Hepatic stellate cell (primary cell): ENCODE measurements at places on chromosomes 3 and 15.

GRCh38 chr15:40279437-40280141 is 3.3 kb downstream of the ANKRD63 start:
- DNase-seq, result peak; percentile 83

- DNase-seq, result no peak
Observed at GRCh38 chr3:155007729-155008128, 72.4 kb upstream of the MME start.

- DNase-seq, result no peak
Observed at GRCh38 chr15:93300796-93301195, 211.8 kb upstream of the RGMA start.

DNA sequence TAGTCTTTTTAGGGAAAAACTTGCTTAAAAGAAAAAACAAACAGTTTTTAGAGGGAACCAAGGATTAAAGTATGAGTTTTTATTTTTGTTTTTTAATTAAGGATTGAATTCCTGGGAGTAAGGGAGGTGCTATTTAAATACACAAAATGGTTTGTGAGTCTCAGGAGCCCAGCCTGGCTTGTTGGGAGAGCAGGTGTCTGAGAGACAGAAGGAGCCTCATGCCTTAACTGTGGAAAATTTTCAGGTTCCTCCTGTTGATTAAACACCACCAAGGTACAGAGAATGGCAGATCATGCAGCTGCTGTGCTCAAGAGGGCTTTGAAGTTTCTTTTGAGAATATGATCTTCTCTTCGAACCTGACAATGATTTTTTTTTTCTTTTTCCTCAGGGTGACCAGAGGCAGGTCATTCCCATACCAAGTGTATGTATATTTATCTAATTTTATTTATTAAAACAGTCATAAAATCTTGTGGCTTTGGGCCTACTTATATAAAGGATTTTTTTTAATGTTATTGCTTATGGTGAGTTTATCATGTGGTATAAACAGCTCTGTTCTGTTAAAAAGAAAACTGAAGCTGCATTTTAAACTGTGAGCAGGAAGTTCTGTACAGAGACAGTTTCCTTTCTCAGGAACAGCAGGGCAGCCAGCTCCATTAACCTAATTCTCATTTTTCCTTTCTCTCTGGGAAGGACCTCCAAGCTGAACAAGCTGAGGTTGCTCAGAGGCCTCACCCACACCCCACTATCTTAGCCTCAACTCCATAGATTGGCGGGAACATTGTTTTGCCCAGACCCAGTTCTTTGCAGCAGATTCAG is 33.7 kb upstream of the VILL start:
- no peak for DNase-seq

DNA sequence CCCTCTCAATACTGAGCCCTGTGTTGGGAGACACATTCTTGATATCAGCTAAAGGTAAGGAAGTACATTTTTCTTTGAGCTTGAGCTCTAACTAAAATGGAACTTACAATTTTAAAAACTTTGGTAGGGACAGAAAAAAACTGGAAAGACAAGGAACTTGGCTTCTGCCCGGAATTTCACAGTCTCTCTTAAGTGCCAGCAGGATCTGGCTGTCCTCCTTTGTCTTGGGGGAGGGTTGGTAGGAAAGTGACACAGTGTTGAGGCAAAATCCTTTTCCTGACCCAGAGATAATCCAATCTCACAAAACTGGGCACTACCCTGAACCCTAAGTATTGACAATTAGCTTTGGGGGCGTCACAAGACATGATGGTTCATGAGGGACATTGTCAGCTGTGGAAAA is 45.3 kb downstream of the ZPLD1 start:
- DNase-seq, result no peak

DNA sequence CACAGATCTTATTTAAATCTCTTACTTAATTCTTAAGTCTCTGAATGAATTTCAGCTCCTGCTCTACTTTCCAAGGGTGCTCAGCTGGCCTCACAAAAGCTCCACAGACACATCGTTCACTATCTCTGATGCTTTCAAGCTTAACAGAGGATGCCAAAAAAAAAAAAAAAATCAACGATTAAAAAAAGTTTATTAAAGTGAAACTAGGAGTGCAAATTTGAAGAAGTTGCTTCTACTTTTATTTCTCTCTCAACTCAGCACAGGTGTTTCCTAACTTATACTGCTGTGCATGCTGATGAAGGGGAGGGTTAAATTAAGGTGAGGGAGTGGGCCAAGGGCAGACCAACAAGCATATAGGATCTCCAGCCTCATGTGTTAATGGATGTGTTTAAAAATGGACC is 157.2 kb downstream of the TIGIT start:
- DNase-seq, result no peak

GRCh38 chr3:134419214-134419959 is 45.1 kb upstream of the AMOTL2 start:
- no peak for DNase-seq

DNA sequence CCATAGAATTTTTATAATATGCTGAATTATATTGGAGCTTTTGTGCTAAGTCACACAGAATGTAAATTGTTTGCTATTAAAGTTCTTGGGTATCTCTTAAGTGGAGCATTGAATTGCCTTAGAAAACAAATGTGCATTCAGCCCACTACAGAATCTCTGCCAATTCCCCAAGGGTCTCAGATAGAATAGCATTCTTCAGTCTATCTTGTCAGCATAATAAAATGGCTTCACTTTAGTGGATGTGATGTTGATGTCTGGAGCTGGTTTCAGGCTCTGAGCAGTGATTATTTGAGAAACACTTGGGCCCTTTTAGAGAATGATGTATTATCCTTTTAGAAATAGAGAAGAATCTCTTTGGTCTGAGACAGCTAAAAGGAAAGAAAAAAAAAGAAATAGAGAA is 45.2 kb downstream of the LRCH3 start:
- no peak for DNase-seq

DNA sequence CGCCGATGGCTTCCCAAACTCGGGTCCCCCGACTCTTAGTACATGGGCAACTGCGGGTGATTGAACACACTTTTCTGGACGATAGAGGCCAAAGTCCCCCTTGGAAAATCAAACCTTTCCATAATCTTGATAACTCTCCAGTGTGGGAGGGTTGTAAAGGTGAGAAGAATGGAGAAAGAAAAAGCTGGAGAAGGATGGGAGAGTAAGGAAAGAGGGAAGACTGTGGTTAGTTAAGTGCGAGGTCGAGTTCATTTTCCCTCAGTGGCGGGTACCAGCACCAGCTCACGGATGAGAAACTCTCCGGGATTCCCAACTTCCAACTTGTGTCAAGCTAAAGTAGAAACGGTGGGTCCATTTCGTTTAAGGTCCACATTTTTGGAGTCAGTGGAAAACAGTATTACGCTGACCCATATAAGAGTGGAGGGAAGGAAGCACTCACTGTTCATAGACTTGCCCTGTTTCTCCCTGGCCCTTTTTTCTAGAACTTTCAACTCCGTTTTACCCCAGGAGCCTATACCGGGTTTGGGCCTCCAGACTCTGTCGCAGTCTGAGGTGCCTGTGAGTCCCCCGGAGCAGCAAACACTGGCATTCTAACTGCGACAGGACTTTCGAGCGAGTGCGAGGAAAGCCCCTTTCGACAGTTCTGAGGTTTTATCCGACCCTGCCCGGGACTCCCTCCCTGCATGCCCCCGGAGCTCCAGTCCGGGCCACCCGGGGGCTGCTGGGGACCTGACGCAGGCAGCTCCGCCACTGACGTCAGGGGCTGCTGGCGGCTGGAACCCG is 14.8 kb downstream of the ZIC1 start:
- no peak for DNase-seq

GRCh38 chr3:102106416-102107097 is 257.2 kb downstream of the NFKBIZ start:
- DNase-seq, result no peak

DNA sequence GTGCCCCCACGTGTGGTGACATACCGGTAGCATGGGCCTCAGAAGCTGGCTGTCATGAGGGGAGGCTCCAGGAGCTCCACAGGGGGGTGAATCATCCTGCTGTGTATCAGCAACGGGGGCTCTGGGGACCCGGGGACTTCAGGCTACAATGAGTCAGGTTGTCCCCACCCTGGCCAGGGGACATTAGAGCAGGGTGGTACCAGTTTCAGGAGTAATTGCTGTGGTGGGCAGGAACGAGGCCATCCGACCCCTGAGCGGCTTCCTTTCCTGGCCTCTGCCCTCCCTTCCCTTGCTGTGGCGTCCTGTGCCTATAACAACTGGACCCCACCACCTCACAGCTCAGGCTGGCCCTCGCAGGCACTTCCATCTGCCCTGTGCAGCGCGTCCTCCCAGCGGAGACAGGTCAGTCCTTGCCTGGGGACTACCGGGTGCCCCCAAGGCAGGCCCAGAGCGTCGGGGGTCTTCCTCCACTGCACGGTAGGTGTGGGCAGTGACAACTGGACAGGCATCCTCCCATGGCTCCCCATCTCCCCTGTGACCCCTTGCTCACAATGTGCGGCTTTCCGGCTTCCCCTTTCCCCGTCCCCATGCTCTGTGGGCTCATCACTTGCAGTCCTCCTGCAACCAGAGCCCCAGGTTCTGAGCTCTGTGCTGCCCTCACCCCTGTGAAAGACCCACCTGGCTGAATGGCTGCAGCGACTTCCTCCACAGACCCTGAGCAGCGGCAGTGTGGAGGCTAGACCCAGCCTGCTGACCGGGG is 57.0 kb downstream of the KLF15 start:
- DNase-seq, result no peak

DNA sequence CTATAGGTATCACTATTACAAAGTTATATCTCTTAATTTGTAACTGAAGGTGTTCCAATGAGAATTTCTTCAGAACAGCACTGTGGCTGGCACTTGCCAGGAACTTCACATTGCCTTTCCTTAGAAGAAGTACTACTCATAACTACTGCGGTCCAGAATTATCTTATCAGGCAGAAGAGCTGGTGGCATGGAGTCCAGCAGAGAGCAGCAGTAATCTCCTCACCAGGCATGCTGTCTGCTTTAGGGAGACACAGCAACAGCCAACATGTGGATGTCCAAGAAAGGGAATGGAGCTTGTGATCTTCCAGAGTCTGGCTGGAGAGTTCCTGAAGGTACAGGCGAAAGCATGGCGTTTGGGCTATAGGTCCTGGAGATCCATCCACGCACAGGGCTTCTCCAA is 919.7 kb upstream of the NR2F2 start:
- DNase-seq, result no peak

DNA sequence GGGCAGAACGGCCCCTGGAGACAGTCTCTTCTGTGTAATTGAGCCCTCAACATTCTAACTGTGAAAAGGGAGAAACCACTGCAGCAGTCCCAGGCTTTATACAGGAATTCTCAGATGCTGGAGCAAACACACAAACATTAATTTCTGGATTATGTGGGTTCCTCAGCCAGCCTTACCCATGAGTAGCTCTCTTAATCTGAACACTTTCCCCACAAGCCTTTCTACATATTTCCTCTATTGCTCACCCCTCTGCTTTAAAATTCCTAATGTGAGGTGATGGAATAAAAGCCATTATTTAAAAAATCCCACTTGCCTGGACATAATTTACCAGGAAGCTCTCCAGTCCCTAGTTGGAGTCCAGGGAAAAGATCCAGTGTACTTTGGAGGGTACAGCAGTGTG is 139.0 kb downstream of the CTNNB1 start:
- no peak for DNase-seq

- DNase-seq, result no peak
Observed at GRCh38 chr15:96230526-96231181, 99.8 kb upstream of the NR2F2 start.

- DNase-seq, result no peak
Observed at GRCh38 chr15:58951388-58952007, 18.0 kb upstream of the SLTM start.

- no peak for DNase-seq
Observed at GRCh38 chr3:102017784-102018183, 168.5 kb downstream of the NFKBIZ start.

- DNase-seq, result peak; percentile 82
Observed at GRCh38 chr3:195160257-195160898, 110.6 kb downstream of the XXYLT1 start.

GRCh38 chr15:43165801-43166325 is 19.3 kb upstream of the CCNDBP1 start:
- no peak for DNase-seq

- DNase-seq, result no peak
Observed at GRCh38 chr15:41423979-41424659, 7.2 kb downstream of the RTF1 start.

DNA sequence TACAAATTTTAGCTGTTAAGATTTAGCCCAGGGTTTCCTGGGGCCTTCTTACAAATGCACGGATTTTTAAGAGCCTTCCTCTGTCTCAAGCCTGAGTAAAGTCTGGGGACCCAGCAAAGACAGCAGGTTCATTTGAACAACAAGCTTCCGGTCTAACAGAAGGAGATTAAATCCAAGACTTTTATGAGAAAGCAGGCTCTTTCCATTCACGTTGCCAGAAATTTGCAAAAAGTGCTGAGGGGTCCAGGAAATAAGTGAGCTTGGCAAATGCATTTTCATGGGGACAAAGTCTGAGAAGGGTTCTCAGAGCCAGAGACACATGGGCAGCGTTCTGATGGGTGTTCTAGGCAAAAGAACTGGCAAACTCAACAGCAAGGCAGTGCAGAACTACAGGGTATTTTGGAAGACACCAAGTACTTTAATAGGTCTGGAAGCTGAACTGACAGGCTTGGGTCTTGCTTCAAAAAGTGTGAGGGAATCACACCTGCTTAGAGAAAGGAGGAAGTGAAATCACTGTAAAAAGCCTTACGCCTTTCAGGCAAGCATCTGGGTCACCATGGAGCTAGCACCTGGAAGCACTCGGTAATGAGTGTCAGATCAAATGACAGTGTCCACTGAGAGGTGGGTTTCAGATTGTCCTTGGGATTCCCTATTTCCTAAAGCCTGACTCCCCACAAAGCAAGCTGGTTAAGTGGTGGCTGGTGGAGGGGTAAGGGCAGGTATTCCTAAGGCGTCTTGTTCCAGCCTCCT is 115.8 kb upstream of the ARHGEF3 start:
- no peak for DNase-seq

- DNase-seq, result no peak
Observed at GRCh38 chr3:160126051-160126450, 99.2 kb upstream of the C3orf80 start.

- no peak for DNase-seq
Observed at GRCh38 chr3:171791692-171792076, 18.6 kb downstream of the PLD1 start.

DNA sequence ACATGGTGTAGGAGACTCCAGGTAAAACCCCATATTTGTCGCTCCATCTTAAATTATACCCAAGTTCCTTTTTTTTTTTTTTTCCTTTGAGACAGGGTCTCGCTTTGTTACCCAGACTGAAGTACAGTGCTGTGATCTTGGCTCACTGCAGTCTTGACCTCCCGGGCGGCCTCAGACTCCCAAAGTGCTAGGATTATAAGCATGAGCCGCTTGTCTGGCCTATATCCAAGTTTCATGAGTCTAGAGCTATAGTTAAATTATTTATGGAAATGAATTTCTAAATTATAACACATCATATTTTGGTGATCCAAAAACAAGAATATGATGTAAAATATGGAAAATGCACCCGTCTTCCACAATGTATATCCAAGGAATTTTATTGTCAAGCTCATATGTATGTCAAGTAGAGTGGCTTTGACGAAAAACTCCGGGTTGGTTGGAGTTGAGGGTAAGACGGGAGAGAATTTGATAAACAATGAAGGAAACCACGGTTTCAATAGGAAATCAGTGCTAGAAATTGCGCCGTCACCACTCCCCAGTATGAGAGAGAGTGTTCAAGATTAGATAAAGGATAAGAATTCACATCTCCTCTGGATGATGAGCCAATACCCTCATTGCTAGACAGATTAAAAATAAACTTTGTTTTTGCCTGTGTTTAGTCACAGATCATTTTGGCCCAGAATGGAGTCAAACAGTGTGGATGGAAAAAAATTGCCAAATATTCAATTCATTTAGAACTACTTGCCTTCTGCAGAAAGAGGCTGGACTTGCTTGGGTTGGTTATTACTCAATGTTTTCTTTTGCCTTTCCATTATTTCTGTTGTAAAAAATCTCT is 209.2 kb upstream of the NR2F2 start:
- DNase-seq, result no peak

GRCh38 chr3:109570408-109570807 is 233.1 kb upstream of the DPPA4 start:
- no peak for DNase-seq
